ENCODE measurements at places on chromosomes 3 and 15. TPM values are rescaled to one million over a fixed set of nuclear protein-coding genes. Genes with fewer than 3 reads are reported as not detected.

The TTLL13 gene
- not detected for total RNA-seq

The SH2D7 gene
- total RNA-seq = not detected

DNA sequence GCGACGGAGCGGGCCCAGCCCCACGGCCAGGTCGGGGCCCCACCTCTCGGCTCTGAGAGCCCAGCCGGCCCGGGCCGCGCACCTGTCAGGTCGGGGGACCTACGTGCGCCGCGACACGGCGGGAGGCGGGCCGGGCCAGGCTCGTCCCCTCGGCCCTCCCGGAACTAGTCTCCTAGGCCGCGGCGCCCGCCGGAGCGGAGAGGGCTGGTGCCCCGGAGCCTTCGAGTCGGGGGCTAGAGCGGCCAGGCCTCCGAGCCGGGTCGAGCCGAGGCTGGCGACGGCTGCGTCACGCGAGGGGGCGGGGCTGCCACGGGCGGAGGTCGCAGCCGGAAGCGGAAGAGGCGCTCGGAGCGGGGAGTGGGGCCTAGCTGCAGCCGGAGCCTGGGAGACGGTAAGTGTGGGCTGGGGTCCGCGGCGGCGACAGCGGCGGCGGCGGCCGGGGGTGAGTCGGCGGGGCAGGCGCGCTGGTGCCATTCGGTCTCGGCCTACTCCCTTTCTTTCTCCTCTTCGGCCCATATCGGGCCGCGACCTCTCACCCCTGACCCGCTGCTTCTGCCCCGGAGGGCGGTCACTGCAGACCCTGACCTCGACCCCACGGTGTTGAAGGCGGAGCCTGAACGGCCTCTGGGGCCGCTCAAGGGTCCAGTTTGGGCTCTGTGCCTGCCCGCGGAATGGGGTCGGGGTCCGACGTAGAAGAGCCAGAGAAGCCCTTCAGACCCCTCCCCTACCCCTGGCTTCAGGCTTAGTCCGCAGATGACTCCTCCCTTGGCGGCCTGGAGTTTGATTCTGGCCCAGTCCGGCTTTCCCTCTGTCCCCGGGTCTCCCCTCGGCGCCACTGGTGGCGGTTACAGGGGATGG lies at the start of gene CLK3:
CLK3 (plus strand) TSS at position 329 of the 858 bp plus-strand sequence. CDS start 3,361 bp downstream, outside the sequence.
- DNase-seq = peak; percentile 98

DNA sequence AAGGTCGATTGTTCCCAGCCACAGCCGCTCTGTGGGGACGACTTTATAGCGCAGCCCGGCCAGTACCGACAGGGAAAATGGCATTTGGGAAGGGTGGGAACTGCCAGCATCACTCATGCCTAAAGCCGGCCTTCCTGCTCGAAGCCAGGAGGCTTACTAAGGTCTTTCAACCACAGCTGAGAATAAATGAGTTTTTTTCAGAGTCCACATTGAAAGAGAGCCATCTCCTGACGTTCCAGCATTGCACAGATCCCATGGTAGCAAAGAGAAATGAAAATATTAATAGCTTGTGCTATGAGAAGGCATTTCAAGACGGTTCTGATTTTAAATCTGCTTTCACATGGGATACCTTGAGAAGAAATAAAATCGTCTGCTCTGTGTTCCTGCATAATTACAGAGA lies 230.2 kb upstream of the IGF1R start:
- DNase-seq = no peak

GRCh38 chr15:57951328-57951932 lies 114.1 kb downstream of the ALDH1A2 start:
- no peak for DNase-seq

GRCh38 chr15:71219645-71220044 lies 104.4 kb downstream of the THSD4 start:
- DNase-seq = no peak

GRCh38 chr15:42921342-42921731 lies 759 bp upstream of the TTBK2 start:
- no peak for DNase-seq

- DNase-seq = no peak
These were observed 34.5 kb downstream of the POMGNT2 start for GRCh38 chr3:43071313-43071893.

The FBXO40 gene
- total RNA-seq = 207 TPM

DNA sequence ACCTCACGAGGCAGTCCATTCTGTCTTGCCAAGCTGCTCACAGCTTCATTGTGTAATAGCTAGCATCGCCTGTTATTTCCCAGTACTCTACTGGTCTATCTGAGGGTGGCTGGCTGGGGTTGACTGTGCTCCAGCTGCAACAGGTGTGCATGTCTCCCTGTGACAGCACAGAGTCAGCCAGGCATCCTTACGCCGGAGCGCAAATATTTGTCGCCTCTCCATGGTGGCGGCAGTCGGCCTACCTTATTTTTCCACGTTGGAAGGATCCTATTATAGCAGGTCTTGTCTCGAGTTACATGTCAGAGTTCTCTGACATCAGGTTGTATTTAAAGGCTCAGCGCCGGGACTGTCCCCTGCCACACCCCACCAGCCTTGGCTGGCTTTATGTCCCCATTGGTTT lies 307.1 kb downstream of the TLE3 start:
- no peak for DNase-seq

DNA sequence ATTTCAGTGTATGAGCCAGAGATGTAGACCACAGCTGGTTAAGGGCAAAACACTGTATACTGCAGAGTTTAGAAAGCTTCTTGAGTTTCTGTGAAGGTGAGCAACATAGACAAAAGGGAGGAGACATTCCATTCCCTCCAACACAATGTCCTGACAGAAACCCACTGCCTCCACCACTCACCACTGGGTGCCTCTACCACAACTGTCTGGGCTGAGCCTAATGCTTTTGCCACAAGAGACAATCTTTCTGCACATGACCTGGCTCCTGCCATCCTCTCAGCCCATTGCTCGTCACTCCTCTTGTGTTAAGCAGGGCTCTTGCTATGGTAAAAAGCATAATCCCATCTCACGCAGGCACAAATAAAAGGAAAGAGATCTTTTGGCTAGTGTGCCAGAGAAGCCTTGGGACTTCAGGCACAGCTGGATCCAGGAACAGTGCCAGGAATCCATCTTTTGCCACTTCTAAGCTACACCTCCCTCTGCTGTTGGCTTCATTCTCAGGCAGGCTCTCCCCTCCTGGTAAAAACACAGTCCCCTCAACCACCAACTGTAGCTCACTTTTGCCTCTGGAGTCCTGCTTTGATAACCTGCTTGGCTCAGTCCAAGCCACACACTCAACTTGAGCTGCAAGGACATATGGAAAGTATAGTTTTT lies 140.6 kb upstream of the PRR20G start:
- DNase-seq = no peak

The BFSP2 gene
- total RNA-seq = not detected

DNA sequence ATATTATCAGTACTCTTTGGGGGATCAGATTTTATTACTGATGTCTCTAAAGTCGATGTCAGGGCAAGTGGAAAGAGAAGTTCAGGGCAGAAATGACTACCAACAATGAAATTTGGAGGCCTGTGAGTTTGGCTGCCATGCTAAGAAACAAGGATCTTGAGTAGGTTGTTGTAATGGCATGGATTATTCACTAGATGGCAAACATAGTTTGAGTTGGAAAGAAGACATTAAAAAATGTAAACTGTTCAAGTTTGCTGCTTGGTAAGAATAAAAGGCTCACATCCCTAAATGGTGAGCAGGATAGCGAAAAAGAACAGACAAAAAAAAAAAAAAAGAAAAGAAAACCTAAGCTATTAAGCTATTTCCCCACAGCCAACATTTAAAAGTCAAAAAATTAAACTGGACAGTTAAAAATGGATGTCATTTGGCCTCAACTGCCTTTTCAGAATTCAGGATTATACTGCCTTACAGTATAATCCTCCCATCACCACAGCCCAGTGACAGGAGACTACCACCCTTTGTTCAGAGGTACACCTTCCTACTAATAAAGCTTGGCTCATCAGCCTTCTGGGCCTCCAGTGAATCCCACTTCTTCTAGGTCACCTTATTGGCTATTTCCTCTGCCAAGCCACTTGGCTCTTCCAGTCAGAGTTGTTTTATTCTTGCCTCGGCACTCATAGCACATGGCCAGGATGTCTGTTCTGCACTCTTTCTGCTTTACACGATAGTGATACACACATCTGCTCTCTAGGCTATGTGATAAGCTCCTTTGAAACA lies 163.7 kb downstream of the PLD1 start:
- no peak for DNase-seq

DNA sequence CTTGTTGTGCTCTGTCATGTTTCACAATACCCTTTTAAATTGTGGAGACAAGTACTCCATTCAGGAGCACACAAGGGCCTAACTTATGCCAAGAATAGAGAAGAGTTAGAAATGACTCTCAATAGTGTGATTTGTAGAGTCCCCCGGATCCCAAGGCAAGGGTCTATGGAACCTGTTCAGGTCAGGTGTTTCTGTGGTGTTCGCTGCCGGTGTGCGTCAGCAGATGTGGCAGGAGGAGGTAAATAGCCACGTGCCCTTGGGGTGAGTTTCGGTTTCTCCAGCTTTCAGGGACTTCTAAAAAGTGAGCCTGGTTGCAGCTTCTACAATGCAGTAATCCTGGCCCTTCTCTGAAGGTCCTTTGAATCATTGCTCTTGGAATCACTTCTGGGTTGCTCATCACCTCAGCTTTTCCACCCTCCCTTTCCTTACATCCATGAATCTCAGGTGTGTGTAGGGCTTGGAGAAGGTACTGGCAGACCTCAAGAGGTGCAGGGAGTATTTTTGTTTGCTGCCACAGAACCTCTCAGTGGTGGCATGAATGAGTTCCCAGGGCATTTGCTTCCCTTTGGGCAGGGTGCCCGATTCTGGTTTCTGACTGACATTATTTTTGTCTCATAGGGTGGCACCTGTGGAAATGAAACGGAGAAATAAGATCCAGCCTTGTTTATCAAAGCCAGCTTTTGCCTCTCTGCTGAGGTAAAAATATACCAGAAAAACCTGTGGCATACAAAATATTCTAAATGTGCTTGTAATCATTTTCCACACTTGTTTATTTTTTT lies 7.3 kb downstream of the ST3GAL6 start:
- DNase-seq = peak; percentile 62

GRCh38 chr3:189344996-189345395 lies 173.2 kb downstream of the TPRG1 start:
- DNase-seq = no peak

The ITIH4 gene
- 1.3 TPM for total RNA-seq

DNA sequence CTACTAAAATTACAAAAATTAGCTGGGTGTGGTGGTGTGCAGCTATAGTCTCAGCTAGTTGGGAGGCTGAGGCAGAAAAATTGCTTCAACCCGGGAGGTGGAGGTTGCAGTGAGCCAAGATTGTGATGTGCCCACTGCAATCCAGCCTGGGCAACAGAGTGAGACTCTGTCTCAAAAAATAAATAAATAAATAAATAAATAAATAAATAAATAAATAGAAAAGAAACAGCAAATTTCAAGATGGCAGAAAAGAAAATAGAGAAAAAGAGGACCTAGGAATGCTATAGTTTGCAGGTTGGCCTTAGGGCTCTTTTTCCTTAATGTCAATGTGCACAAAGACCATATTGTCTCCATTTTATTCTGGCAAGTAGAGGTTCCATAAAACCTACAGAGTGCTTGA lies 28.2 kb downstream of the IQCF6 start:
- DNase-seq = no peak

The GUCA1C gene
- 0.32 TPM for total RNA-seq

DNA sequence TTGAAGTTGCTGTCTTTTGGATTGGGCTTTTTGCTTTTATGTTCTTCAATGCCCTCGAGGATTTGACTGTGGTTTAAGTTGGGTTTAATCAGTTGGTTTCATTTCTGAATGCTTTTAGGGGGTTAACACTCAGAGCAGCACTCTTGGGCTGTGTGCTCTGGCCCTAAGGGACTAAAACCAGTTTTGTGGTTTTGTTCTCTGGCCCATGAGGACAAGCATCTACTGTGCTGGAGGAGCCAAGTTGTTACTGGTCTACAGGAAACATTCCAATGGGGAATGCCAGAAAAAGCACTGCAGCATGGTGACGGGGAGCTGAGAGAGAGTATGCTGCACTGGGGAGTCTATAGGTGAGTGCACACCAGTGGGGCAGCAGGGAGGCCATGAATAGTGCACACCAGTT lies 596.9 kb downstream of the ZBBX start:
- no peak for DNase-seq

GRCh38 chr15:56102441-56102840 lies 109.0 kb upstream of the NEDD4 start:
- no peak for DNase-seq

GRCh38 chr3:105618556-105618955 lies 250.3 kb downstream of the CBLB start:
- DNase-seq = no peak

- no peak for DNase-seq
These were observed 3.3 kb downstream of the DET1 start for GRCh38 chr15:88543065-88543776.

DNA sequence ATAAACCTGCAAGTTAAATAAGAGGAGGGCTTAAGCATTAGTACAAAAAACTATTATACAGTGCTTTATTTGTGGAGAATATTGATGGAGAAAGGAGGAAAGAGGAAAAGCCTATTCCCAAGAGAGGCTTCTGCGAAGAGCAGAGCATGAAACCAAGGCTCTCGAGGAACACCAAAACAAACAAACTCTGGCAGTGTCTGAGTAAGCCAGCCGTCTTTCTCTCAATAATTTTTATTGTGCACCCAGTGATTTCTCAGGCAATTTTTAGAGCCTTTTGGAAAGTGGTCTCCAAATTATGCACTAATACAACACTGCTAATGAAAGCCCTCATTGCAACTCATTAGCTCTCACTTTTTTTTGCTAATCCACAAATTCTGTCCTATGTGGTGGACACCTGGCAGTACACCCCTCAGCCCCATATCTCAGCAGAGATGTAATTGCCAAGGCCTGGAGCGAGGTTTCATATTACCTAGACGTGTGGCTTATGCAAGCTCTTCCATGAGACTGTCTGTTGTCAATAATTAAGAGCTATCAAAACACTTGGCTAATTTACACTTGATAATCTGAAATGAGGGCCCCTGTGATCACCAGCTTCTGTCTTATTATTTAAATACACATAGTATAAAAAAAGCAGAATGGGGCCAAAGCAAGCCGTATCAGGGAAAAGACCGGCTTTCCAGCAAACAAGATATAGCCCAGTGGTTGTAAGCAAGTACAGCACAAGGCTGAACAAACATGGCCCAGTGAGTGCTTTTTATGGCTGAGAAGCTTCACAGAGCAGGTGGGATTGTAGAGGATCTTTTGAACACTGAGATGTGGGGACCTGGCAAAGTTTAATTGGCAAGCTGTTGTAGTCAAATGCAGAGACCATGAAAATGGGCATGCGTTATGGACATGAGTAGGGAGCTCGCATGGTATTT lies 216.9 kb downstream of the ROBO2 start:
- no peak for DNase-seq

GRCh38 chr3:71504250-71505036 lies 79.1 kb downstream of the FOXP1 start:
- no peak for DNase-seq

The SERPINI2 gene
- 0.40 TPM for total RNA-seq

DNA sequence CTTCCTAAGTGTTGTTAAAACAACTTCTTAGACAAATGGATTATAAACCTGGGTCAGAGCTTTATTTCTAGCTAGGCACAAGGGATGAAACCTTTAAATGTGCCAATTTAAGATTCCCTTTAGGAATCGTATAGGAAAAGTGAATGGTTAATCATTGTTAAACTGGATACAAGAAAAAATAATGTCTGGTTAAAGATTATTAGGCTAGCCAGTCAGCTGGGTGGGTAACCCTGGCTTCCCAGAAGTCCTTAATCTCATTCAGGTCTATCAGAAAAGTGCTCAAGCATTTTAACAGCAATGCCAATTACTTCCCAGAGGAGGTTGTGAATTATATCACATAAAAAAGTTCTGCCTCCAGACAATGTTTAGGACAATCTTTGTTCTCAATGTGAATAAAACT lies 37.6 kb downstream of the NANOGP8 start:
- DNase-seq = no peak

Data from Right ventricle myocardium superior (tissue), 1 donor.